ENCODE measurements at places on chromosomes 6 and 20. TPM values are rescaled to one million over a fixed set of nuclear protein-coding genes. Genes with fewer than 3 reads are reported as not detected.

Gene CDH22
- not detected for total RNA-seq

Gene ETV7
- not detected for total RNA-seq

GRCh38 chr6:167735084-167735950, 91.4 kb upstream of the AFDN start:
- no peak overlapping the region for H3K27ac ChIP-seq
- H3K36me3 ChIP-seq = peaks cover 3% of the 10 kb centered on the region
- no peak for DNase-seq
- H3K4me3 ChIP-seq = peak overlapping the region; percentile 10
- peaks cover 73% of the 10 kb centered on the region for H3K27me3 ChIP-seq

DNA sequence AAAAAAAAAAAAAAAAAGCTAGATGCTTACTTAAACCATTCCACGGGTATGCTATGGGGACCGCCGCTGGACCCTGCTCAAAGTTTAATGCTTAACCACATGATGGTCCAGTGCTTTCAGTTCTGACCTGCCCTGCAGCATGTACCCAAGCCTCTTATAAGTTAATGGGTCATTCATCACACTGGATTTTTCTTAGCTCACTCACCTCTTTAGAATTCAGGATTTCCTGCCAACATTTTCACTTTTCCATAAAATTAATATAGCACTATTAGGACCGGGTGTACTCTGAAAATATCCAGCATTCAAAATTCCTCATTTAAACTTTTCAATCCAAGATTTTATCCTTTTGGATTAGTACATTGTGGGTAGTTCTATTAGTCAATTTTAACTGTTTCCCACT, 140.8 kb downstream of the ALDH8A1 start:
- no peaks in the 10 kb centered on the region for H3K27me3 ChIP-seq
- H3K4me3 ChIP-seq = no peak overlapping the region
- H3K27ac ChIP-seq = no peak overlapping the region
- no peaks in the 10 kb centered on the region for H3K36me3 ChIP-seq
- DNase-seq = no peak

- H3K4me1 ChIP-seq = peaks cover 5% of the 10 kb centered on the region
- H3K27ac ChIP-seq = no peak overlapping the region
- no peak overlapping the region for H3K4me3 ChIP-seq
- no peak for DNase-seq
- H3K36me3 ChIP-seq = no peaks in the 10 kb centered on the region
These were observed 138.0 kb downstream of the GJA1 start for GRCh38 chr6:121573481-121573880.

DNA sequence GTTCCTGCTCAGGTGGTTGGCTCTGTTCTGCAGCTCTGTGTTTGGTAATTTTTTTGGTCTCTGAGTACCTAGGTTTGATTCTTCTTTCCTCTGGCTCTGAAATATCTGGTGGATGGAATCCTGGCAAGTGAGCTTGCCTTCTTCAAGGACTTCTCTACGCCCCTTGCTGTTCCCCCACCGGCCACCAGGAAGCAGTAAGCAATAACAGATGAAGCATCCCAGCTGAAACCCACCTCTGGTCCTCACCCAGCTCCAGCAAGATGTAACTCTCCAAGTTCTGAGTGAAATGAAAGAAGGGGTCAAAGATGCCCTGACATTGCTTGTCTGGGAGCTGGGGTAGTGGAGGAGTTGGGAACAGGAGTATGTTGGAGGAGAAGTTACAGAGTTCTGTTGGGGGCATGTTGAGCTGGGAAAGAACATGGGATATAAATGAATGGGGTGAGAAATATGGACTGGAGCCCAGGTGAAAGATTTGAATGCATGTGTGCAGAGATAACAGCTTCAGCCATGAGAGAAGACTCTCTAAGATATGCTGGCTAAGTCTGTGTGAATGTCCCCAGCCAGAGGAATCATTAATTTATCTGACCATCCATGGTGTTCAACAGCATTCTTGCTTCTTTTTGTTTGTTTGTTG, 51.3 kb upstream of the GLP1R start:
- H3K36me3 ChIP-seq = no peaks in the 10 kb centered on the region
- H3K27me3 ChIP-seq = peaks cover 87% of the 10 kb centered on the region
- DNase-seq = peak; percentile 36
- no peak overlapping the region for H3K4me3 ChIP-seq

Data from neural crest cell (in vitro differentiated cells).